ENCODE measurements at places on chromosomes 11 and 22. TPM values are rescaled to one million over a fixed set of nuclear protein-coding genes. Genes with fewer than 3 reads are reported as not detected.

DNA sequence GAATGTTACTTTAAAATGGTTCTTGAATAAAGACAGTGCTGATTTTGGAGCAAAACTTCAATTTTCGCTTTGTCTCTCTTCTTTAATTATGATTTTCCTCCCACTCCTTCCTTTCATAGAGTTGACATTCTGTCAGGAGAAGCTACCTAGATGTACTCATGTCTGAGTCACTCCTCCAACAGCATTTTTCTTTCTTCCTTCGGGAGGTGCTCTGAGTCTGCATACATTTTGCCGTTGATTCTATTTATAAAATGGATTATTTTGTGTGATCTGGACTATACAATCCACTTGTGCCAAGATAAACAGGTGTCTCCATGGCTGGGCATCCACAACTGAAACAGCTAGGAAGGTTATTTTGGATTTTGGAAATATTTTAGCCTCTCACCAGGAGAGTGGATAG is 588.3 kb upstream of the ANO5 start:
- no peak for DNase-seq

DNA sequence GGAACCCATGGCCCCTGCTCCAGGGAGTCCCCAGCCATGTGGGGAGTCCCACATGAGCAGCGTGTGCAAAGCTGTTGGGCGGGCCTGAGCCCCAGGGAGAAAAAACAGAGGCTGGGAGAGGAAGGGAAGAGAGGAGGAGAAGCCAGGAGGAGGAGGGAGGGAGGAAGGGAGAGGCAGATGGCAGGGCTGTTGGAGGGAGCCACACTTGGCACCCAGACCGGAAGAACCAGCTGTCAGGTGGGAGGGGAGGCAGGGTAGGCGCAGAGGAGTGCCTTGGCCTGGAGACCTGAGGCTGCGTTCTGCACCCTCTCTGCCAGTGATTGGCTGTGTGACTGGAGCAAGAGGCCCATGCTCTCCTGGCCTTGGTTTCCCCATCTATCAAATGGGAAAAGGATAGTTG is 6.7 kb downstream of the SYNGR1 start:
- no peak for DNase-seq

GRCh38 chr11:121312483-121312882 is 19.9 kb downstream of the SC5D start:
- DNase-seq, result no peak

DNA sequence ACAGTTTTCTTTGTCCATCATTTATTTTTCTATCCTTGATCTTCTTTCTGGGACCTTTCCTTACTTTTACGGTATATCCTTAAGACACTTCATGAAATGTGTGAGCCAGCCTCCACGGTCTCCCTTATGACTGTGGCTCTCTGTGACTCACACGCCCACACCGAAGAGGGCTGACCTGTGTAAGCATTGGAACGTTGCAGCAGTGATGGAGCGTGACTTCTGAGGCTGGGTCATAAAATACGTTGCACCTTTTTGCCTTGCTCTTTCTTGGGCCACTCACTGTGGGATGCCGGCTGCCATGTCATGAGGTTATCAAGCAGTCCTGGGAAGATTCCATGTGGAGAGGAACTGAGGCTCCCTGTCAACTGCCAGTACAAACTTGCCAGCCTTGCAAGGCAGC is 96.3 kb upstream of the RAB1B start:
- DNase-seq, result no peak

DNA sequence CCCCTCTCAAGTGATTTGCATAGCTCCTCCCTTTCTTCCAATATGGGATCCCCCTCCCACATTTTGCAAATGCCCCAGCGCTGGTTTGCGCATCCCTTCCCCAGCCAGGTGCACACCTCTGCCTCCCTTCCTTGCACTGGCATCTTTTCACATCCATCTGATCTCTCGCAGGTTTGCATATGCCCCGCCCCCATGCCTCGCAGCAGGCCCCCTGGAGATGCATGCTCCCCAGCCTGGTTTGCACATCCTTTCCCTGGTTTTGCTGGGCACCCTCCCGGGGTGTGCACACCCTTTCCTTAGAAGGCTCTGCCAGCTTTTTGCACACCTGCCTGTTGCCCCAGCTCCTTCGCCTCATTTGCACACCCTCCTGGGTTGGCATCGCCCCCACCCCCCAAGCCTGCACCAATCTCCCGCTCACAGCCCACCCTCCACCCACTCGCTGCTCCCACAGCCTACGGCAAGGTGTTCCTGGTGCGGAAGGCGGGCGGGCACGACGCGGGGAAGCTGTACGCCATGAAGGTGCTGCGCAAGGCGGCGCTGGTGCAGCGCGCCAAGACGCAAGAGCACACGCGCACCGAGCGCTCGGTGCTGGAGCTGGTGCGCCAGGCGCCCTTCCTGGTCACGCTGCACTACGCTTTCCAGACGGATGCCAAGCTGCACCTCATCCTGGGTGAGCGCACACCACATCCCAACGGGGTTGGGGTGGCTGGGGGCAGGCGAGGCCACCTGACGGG is 917 bp downstream of the RPS6KA4 start:
- DNase-seq, result no peak

NXPE2 gene
- not detected for total RNA-seq

MUC2 gene
- total RNA-seq, result not detected

NEFH gene
- total RNA-seq, result not detected

NCR3LG1 gene
- 6.1 TPM for total RNA-seq

KRTAP5-8 gene
- total RNA-seq, result 0.22 TPM

PDGFB gene
- total RNA-seq, result 6.1 TPM

TEF gene
- total RNA-seq, result 10.4 TPM

Measured in esophagus squamous epithelium (tissue), 5 donors.